Mesothelial cell of epicardium (in vitro differentiated cells): ENCODE measurements at places on chromosomes 13 and 19. TPM values are rescaled to one million over a fixed set of nuclear protein-coding genes. Genes with fewer than 3 reads are reported as not detected.

The KLK4 gene
- total RNA-seq = not detected in 3 replicates

The HIPK4 gene
- 0.20 to 0.32 TPM (median 0.31 TPM) in 3 replicates for total RNA-seq

The ELSPBP1 gene
- 1.0 TPM in 1 of 3 replicates, not detected in the others for total RNA-seq

The KCNJ14 gene
- total RNA-seq = 2.7 to 2.8 TPM (median 2.8 TPM) in 3 replicates

The SEMA6B gene
- 6.5 to 6.9 TPM (median 6.8 TPM) in 3 replicates for total RNA-seq

- H3K4me1 ChIP-seq = peaks cover 34% of the 10 kb centered on the region
- DNase-seq = no peak
- no peak overlapping the region for H3K4me3 ChIP-seq
- peaks cover 58% of the 10 kb centered on the region for H3K36me3 ChIP-seq
- H3K27me3 ChIP-seq = no peaks in the 10 kb centered on the region
Observed at GRCh38 chr19:30001301-30001700, 59.3 kb downstream of the URI1 start.

GRCh38 chr13:28560612-28561011, 65.7 kb upstream of the FLT1 start:
- H3K36me3 ChIP-seq = no peaks in the 10 kb centered on the region
- H3K4me3 ChIP-seq = no peak overlapping the region
- no peak overlapping the region for H3K27ac ChIP-seq
- no peak for DNase-seq
- H3K4me1 ChIP-seq = peaks cover 32% of the 10 kb centered on the region

DNA sequence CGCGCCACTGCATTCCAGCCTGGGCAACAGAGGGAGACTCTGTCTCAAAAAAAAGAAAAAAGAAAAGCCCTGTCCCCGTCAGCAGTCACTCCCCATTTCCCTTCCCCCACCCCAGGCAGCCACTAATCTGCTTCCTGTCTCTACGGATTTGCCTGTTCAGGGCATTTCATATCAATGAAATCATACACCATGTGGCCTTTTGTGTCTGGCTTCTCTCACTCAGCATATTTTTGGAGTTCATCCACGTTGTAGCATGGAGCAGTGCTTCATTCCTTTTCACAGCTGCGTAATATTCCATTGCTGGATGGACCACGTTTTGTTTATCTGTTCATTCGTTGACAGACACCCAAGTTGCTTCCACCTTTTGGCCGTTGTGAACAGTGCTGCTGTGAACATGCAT, 36.1 kb upstream of the KLF2 start:
- H3K36me3 ChIP-seq = no peaks in the 10 kb centered on the region
- no peak overlapping the region for H3K27ac ChIP-seq
- no peak overlapping the region for H3K4me3 ChIP-seq
- DNase-seq = no peak
- peaks cover 24% of the 10 kb centered on the region for H3K27me3 ChIP-seq
- peaks cover 17% of the 10 kb centered on the region for H3K4me1 ChIP-seq

- peak; percentile 75 for DNase-seq
- peaks cover 19% of the 10 kb centered on the region for H3K36me3 ChIP-seq
Observed at GRCh38 chr19:49339301-49340068, 4.3 kb downstream of the CD37 start.

GRCh38 chr19:12790628-12791344, 500 bp upstream of the JUNB start:
- DNase-seq = no peak
- H3K27me3 ChIP-seq = no peaks in the 10 kb centered on the region
- H3K4me1 ChIP-seq = peaks cover 33% of the 10 kb centered on the region

DNA sequence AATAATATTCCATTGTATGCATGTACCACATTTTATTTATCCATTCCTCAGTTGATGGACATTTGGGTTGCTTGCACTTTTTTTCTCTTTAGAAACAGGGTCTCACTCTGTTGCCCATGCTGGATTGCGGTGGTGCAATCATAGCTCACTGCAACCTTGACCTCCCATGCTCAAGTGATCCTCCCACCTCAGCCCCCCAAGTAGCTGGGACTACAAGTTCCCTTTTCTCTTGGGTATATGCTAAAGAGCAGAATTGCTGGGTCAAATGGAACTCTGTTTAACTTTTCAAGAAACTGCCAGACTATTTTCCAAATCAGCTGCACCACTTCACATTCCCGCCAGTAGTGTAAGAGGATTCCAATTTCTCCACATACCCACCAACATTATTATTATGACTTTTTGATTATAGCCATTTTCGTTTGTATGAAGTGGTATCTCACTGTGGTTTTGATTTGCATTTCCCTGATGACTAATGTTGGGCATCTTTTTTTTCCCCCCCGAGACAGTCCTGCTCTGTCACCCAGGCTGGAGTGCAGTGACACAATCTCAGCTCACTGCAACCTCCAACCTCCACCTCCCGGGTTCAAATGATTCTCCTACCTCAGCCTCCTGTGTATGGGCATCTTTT, 7.6 kb upstream of the IPO5 start:
- no peak overlapping the region for H3K4me3 ChIP-seq
- no peak overlapping the region for H3K27ac ChIP-seq
- peaks cover 2% of the 10 kb centered on the region for H3K36me3 ChIP-seq
- H3K4me1 ChIP-seq = no peaks in the 10 kb centered on the region
- DNase-seq = no peak
- H3K27me3 ChIP-seq = no peaks in the 10 kb centered on the region

DNA sequence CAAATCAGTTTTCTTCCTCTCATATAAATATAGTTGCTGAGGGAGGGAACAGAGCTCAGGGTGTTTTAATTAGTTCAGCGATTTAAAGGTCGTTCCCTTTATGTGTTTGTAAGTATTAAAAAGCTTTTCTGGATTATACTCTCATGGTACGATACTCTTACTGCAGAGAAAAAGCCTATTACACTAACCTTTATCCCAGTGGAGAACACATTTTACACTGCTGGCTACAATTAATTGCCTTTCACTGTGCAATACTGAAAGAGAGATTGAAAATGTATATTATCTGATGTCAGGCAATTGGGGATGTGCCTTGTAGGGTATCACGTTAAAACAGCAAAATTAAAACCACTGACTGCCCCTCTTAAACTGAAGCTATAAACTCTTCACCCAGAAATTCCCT, 526.9 kb upstream of the SGCG start:
- no peaks in the 10 kb centered on the region for H3K27me3 ChIP-seq
- no peak for DNase-seq
- H3K4me3 ChIP-seq = no peak overlapping the region
- H3K36me3 ChIP-seq = no peaks in the 10 kb centered on the region
- peaks cover 36% of the 10 kb centered on the region for H3K4me1 ChIP-seq

GRCh38 chr13:86892330-86892729, 778.8 kb upstream of the SLITRK5 start:
- H3K4me1 ChIP-seq = no peaks in the 10 kb centered on the region
- no peak overlapping the region for H3K27ac ChIP-seq
- DNase-seq = no peak
- H3K4me3 ChIP-seq = no peak overlapping the region
- no peaks in the 10 kb centered on the region for H3K36me3 ChIP-seq

DNA sequence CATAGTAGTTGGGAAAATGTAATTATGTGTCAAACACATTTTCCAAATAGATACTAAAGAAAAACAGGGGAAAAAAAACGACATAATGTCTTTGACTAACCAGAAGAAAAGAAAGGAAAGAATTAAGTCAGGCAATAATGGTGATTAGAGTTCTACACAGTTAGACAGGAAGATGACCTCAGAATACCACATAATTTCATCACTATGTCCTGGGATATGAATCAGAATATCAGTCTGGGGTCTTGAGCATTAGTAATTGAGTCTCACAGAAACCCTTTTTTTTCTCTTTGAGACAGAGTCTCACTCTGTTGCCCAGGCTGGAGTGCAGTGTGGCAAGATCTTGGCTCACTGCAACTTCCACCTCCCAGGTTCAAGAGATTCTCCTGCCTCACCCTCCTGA, 503.4 kb downstream of the SLITRK1 start:
- H3K36me3 ChIP-seq = no peaks in the 10 kb centered on the region
- no peak overlapping the region for H3K4me3 ChIP-seq
- H3K4me1 ChIP-seq = peaks cover 11% of the 10 kb centered on the region
- no peaks in the 10 kb centered on the region for H3K27me3 ChIP-seq
- no peak for DNase-seq

DNA sequence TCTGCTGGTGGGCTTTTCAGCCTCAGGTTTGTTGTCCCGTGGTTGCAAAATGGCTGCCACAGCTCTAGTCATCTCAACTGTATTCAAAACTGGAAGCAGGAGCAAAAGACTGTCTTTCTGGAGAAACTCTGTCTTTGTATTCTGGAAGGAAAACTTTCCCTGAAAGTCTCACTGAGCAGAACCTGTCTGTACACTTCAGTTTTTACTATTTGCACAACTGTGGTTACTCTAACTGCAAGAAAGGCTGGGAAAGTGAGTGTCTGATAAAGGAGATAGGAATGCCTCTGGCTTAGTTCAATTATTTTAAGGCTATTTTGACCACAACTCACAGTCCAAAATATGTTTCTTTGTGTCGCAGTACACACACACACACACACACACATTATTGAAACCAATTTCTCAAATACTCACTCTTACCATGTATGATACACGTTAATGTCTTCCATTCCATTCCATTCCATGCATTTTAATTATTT, 49.7 kb upstream of the EHD2 start:
- peaks cover 39% of the 10 kb centered on the region for H3K4me1 ChIP-seq
- H3K36me3 ChIP-seq = peaks cover 6% of the 10 kb centered on the region
- peak overlapping the region; percentile 75 for H3K27ac ChIP-seq
- no peak for DNase-seq
- no peak overlapping the region for H3K4me3 ChIP-seq
- H3K27me3 ChIP-seq = no peaks in the 10 kb centered on the region

DNA sequence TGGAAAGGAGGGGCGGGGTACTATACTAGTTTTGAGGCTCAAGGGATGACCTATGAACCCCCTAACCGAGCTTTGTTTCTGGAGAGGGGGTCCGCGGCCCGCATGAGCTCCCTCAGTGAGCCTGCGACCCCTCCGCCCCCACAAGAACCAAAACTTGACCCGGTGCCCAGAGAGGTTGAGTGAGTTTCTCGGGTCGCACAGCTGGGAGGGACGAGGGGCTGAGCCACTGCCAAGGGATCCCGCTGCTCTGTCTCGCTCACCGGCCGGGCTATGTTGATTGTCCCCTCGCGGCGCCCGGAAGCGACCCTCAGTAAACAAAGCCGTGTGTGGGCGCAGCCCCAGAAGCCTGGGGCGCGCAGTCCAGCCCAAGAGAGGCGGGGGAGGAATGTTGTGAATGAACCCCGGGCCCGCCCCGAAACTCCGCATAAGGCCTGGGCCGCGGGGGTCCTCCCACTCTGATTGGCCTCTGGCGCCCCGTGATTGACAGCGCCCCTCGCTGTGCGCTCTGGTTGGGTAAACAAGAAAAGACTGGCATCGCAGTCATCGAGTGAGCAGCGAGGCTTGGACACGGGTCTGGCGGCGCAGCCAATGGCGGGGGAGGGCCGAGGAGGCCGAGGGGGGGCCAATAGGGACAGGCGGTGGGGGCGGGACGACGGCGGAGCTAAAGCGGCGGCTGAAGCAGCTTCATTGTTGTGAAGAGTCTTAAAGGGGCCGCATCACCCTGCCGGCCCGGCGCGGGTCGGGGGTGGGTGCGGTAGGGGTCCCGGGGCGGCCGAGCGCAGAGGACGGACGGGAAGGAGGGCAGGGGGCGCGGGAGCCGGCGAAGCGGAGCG, at the start of gene ZSWIM4:
Gene ZSWIM4 (plus strand): TSS at position 687 of the 833 bp plus-strand sequence. CDS start 206 bp downstream, outside the sequence.
- H3K4me3 ChIP-seq = peak within 1 kb of the TSS; percentile 99
- peak within 1 kb of the TSS; percentile 100 for H3K27ac ChIP-seq
- H3K4me1 ChIP-seq = peaks cover 24% of the 10 kb centered on the region
- peak; percentile 97 for DNase-seq
- H3K36me3 ChIP-seq = peaks cover 3% of the 10 kb centered on the region

DNA sequence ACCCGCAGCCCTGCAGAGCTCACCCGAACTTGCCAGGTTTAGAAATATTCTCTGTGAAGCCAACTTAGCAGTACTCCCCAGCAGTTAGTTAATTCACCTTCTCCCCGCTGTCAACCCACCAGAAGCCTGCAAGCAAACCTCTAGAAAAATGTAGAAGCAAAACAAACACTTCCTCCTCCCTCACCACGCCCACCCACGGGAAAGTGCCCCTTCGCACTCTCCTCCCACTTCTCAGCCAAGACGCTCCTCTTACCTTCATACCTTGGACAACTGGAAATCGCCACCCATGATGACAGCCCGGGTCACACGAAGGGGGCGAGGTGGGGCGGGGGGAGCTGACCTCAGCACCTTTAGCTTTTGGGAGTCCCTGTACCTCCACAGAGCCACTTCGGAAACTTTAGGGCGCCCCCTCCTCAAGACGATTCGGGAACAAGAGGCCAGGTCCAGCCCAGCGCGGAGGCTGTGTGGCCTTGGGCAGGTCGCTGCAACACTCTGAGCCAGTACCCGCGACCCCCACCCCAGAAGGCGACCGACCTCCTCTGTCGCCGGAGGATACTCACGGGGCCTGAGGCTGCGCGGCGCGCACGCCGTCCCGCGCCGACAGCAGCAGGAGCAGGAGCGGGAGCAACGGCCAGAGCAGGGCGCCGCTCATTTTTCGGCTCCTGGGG, 485 bp downstream of the CPAMD8 start:
- H3K36me3 ChIP-seq = peaks cover 14% of the 10 kb centered on the region
- peaks cover 13% of the 10 kb centered on the region for H3K4me1 ChIP-seq
- peaks cover 33% of the 10 kb centered on the region for H3K27me3 ChIP-seq
- H3K4me3 ChIP-seq = peak overlapping the region; percentile 76
- DNase-seq = peak; percentile 54
- peak overlapping the region; percentile 10 for H3K27ac ChIP-seq

GRCh38 chr19:11421371-11422098, 2.4 kb upstream of the RGL3 start:
- peak overlapping the region; percentile 74 for H3K4me3 ChIP-seq
- peaks cover 29% of the 10 kb centered on the region for H3K4me1 ChIP-seq
- peak overlapping the region; percentile 69 for H3K27ac ChIP-seq
- peaks cover 62% of the 10 kb centered on the region for H3K27me3 ChIP-seq
- no peak for DNase-seq
- H3K36me3 ChIP-seq = no peaks in the 10 kb centered on the region

DNA sequence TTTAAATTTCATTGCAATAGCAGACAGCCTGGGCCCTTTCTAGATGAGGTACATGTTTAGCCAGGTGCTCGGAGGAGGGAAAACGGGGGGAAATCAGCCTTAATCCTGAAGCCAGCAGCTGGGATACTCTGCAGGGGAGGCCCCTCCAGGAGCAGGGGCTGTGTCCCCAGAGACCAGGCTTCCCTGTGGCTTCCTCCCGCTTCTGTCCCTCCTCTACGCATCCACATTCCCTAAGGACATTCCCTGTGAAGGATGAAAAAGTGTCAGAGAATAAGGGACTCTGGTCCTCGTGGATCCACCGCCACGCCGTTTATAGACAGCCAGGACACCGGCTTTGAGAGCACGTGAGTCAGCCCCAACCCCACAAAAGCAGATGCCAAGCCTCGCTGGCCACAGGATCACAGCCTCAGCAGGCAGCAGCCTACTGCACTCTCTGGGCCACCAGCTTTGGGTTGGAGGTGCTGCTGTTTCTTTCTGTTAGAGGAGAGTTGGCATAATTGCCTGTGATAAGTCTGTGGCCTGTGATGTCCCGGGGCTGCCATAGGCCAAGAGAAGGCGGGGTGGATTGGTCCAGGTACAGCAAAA, 36.7 kb upstream of the RANBP3 start:
- no peaks in the 10 kb centered on the region for H3K4me1 ChIP-seq
- no peaks in the 10 kb centered on the region for H3K36me3 ChIP-seq
- no peak overlapping the region for H3K4me3 ChIP-seq

- H3K4me1 ChIP-seq = no peaks in the 10 kb centered on the region
- DNase-seq = no peak
- no peaks in the 10 kb centered on the region for H3K27me3 ChIP-seq
- H3K27ac ChIP-seq = no peak overlapping the region
- H3K4me3 ChIP-seq = no peak overlapping the region
- H3K36me3 ChIP-seq = no peaks in the 10 kb centered on the region
Observed at GRCh38 chr13:55981381-55981780, 1159.3 kb upstream of the PRR20A start.

GRCh38 chr13:26468265-26468801, 89.2 kb upstream of the WASF3 start:
- no peak overlapping the region for H3K27ac ChIP-seq
- no peak overlapping the region for H3K4me3 ChIP-seq
- peaks cover 1% of the 10 kb centered on the region for H3K27me3 ChIP-seq
- H3K36me3 ChIP-seq = no peaks in the 10 kb centered on the region
